Activated CD4-positive, CD25-positive, alpha-beta regulatory T cell (primary cell): ENCODE measurements at places on chromosomes 16 and 17.

DNA sequence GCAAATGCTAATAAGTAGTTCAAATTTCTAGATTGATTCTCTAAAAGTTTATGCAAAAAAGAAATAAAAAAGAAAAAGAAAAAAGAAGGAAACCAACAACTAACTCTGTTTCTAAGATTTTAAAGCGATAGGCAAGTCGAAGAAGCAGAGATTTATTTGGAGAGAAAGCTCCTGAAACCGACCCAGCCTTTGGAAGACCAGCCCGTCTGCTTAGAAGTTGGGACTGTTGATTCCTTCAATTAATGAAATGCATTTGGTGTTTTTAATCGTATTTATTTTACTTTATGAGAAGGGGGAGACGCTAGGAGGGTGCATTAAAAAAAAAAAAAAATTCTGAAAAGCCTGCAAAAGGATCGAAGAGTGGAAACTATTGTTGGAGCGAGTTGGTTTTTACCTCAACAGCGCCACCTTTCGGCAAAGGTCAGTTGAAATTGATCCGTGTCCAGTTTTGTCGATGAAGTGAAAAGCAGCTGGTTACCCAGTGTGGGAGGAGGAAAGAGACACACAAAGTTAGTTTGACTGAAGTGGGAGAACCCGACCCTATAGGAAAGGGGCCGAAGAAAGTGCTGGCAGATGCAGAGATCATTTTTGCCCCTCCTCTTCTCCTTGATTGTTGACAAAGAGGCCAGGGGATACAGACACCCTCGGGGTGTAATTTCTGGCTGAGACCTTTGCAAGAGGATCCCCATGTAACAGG is 1.5 kb upstream of the MAF start:
- DNase-seq: peak; percentile 77

DNA sequence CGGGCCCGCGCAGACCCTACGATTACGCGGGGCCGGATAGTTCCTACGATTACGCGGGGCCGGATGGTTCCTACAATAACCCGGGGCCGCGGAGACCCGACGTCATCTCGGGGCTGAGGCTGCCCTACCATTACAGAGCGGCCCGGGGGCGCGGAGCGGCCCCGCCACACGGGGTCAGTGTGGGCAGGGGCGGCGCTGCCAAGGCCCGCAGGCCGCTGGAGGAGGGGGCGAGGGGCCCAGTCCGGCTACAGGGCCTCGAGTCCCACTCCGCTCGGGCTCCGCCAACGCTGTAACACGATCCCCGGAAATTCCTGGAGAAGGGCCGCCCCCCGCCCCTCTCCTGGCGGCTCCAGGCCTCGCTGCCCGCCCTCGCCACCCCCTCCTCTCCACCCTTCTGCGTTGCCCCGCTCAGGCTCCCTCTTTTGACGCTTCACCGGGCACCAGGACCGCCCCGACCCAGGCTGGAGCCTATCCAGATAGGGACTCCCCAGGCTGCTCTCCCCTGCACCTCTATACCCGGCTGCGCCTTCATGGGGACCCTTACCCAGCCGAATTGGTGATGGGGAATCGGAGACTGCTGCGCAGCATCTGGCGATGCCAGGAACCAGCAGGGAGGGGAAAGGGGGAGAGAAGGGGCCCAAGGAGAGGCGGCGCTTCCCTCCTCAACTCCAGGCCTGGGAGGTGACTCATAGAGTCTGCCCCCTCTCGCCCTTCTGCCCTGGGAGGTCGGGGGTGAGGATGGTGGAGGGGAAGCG is at the start of gene RAB34:
TSS of gene RAB34 (minus strand) at position 291 of the 755 bp plus-strand sequence. CDS start 602 bp downstream, outside the sequence.
- no peak for DNase-seq

DNA sequence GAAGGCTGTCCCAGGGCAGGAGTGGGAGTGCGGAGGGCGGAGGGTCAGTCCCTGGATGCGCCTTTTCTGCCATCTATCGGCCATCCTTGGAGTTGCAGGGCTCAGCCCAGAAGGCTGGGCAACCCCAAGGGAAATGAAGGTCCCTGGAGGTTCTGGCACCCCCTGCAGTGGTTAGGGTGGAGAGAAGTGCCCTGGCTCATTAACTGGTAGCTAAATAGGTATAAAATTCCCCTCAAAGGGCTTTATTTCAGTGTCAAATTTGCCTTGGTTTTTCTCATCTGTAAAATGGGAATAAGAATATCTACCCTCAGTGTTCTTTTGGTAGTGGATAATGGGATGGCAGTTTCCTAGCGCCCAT is 22.4 kb downstream of the C17orf75 start:
- DNase-seq: peak; percentile 30

DNA sequence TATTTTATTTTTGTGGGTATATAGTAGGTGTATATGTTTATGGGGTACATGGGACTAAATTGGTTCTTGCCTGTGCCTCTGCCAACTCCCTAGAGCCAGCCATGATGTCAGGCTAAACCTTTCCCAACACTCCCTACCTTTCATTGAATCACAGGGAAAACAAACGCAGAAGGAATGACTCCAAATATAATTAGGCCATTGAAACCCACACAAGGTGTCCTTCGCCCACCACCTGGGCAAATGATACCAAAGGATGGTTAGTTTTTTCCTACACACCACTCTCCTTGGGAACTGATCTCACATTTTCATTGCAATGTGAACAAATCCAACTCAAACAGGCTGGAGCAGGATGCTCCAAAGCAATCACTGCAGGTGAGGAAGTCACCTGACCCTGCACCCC is 27.5 kb downstream of the WSB1 start:
- no peak for DNase-seq

- DNase-seq: no peak
Measured at GRCh38 chr17:1733759-1734158, 8.9 kb upstream of the SERPINF2 start.

DNA sequence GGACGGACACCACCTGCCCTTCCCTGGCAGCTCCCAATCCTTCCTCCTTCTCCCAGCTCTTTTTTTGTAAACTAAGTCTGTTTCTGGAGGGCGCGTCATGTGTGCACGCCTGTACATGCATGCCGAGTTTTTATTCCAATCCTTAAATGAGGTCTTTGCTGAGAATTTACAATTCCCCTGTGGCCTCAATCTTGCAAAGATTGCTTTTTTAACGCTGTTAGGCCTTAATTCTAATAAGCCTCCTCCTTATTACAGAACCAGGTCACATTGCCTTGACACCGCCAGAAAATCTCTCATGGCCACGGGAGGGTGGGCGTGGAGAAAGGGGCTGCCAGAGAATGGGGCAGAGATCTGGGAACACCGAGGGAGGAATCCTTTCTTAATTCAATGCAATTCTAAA is 17.6 kb downstream of the RBFOX3 start:
- no peak for DNase-seq

DNA sequence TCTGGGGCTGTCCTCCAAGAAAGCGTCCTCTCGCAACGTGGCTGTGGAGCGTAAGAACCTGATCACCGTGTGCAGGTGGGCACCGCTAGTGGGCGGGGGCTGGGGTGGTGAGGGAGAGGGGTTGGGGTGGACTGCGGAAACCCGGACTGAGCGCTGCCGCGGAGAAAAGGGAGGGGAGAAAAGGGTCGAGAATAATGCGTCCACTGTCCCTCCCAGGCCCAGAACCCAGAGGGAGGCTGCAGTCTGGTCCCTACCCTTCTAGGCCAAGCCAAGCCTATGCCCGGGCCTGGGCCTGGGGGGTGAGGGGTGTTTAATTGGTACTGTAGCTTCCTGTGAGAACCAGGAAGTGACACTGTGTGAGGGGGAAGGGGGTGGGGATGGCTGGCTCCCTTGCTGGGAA is 464 bp downstream of the RUNDC3A start:
- DNase-seq: no peak

- no peak for DNase-seq
Measured at GRCh38 chr17:6998855-6999508, 3.1 kb downstream of the ALOX12 start.

DNA sequence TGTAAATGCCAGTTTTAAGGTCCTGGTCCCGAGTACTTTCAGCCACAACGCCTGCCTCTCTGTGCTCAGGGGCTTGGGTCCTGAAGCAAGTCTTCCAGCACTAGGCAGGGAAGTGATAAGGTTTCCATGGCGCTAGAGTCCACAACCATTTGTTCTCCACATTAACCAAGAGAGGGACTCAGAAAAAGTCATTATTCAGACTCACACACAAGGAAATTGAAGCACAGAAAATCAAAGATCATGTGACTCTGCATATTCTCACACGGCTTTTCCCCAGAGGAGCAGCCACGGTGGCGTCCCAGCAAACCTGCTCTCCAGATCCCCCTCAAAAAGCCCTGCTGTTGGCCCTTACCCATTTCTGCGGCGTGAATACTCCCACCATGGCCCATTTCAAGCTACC is 9.7 kb downstream of the ENPP7 start:
- DNase-seq: no peak

GRCh38 chr17:61536422-61536955 is 54.5 kb downstream of the NACA2 start:
- no peak for DNase-seq

GRCh38 chr17:56754523-56755208 is 79.1 kb downstream of the C17orf67 start:
- DNase-seq: no peak

- no peak for DNase-seq
Measured at GRCh38 chr16:75620326-75621169, 2.5 kb downstream of the ADAT1 start.

GRCh38 chr16:11510178-11510973 is 76.3 kb downstream of the LITAF start:
- no peak for DNase-seq

DNA sequence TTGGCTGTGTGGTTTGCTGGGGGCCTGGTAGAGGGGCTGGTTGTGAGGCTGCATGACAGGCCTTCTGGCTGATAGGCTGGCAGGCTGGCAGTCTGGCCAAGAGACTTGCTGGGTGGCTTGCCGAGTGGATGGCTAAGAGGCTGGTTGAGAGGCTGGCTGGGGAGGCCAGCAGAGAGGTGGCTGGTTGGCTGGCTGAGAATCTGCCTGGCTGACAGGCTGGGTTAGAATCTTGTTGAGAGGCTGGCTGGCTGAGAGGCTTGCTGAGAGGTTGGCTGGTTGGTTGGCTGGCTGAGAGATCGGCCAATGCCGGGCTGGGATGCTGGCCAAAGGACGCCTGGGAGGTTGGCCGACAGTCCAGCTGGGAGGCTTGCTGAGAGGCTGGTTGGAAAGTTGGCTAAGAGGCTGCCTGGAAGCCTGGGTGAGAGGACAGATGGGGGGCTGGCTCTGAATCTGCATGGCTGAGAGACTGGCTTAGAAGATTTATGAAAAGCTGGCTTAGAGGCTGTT is 35.9 kb upstream of the ACSM2B start:
- DNase-seq: no peak

GRCh38 chr16:50910736-50911100 is 168.8 kb downstream of the CYLD start:
- no peak for DNase-seq

DNA sequence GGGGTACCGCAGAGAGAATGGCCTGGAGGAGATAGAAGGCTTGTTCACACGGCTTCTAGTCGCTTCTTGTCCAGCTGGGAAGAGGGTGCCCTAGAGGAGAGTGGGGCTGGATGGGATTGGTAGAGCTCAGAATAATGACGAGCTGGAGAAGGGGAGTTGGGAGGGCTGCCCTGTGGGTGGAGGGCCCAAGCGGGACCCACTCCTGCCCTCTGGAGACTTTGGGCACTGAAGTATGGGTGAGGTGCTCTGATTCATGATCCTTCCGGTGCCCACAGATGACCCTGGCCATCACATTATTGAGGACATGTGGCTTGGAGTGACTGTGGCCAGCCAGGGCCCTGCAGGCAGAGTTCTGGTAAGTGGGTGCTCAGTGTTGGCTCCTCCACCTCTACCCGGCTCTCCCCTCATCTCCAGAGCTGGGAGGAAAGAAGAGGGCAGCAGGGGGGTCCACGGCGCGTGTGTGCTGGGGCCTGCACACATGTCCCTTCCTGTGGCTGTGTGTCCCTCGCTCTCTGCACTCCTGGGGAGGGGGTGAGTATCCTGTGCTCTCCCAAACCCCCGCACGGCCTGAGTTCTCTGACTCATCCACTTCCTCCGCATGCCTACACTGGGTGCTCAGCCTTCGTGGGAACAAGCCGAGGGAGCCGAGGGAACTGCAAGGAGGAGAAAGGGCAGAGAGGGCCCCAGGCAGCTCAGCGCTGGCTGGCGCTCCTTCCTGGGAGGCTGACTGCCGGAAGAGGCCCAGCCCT is 8.5 kb downstream of the ITGA3 start:
- DNase-seq: no peak

DNA sequence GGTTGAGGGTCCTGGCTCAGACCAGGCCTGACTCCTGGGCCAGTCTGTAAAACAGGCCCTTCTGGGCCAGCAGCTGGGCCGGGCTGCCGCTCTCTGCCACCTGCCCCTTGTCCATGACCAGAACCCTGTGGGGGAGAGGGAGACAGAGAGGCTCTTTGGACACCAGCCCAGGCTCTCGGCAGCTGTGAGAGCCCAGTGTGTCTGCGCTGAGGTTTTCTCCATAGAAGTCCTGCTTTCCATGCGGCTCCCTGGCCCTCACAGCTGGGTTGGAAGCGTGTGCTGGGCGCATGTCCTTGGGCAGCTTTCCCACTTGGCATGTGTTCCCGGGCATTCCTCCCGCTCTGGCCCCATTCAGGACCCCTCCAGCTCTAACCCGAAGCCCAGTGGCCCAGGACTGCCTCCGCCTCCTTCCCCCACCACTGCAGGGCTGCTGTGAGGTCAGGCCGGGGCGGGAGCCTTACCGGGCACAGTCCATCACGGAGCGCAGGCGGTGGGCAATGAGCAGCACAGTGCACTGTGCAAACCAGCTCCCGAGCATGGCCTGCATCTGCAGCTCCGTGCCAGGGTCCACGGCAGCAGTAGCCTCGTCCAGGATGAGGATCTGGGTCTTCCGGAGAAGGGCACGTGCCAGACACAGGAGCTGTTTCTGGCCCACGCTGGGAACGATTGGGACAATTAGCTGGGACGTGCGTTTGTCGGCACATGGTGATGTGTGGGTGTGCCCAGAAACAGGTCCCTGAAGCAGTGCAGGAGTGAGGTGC is 73.0 kb downstream of the ABCC6 start:
- no peak for DNase-seq

DNA sequence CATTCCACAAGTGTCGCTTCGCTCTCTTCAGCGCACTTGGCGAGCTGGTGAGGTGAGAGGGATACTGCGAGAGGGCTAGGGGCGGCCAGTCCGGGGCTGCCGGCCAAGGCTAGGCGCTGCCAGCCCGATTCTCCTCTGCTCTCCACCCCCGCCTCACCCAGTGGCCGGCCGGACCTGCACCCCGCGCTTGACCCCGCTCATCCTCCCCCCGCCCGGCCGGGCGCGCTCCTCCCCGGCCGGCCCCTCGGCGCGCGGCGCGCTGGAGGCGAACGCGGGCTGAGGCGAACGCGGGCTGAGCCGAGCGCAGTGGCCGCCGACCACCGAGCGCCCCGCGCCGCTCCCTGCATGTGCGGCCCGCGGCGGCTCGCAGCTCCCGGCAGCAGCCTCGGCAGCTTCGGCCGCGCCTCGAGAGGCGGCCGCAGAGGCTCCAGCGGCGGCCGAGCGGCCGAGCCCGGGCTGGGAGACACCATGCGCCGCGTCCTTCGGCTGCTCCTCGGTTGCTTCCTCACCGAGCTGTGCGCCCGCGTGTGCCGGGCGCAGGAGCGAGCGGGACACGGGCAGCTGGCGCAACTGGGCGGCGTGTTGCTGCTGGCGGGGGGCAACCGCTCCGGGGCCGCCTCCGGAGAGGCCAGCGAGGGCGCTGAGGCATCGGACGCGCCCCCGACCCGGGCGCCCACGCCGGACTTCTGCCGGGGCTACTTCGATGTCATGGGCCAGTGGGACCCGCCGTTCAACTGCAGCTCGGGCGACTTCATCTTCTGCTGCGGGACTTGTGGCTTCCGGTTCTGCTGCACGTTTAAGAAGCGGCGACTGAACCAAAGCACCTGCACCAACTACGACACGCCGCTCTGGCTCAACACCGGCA is at the start of gene SHISA9:
TSS of gene SHISA9 (plus strand) at position 2 of the 865 bp plus-strand sequence.
- DNase-seq: no peak

- peak; percentile 76 for DNase-seq
Measured at GRCh38 chr17:38704606-38705522, at the start of gene MLLT6. MLLT6 (plus strand) TSS chr17:38705273; CDS start chr17:38705633, 360 bp downstream.
